ENCODE measurements at places on chromosomes 1 and 21. TPM values are rescaled to one million over a fixed set of nuclear protein-coding genes. Genes with fewer than 3 reads are reported as not detected.

DNA sequence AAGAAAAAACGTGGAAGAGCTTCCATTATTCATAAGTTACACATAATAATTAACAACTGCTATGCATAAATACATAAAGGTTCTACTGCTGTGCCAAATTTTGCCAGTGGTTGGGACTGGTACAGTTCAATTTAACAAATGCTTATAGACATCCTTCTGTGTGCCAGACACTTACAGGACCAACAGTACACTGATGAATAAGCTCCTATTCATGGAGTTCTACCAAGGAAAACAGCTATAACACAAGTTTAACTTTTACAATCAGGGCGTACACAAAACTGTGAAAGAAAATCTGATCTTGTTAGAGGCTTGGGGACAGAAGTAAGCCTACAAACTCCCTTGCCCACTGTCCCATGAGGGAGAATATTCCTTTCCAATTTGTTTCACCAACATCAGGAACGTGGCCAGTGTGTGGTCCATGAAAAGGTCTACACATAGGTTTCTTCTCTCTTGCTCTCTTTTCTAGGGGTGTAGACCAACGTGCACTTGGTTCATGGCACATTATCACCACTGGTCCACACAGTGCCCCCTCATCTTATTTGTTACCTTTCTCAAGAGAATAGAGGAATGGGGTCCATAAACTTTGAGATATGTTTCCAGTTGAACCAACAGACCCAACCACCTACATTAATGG is 10.1 kb downstream of the NRIP1 start:
- no peak for DNase-seq

Gene TINAGL1
- 0.17 TPM for total RNA-seq

GRCh38 chr21:43910460-43910859 is 45.4 kb downstream of the AGPAT3 start:
- no peak for DNase-seq

Gene LORICRIN
- not detected for total RNA-seq

DNA sequence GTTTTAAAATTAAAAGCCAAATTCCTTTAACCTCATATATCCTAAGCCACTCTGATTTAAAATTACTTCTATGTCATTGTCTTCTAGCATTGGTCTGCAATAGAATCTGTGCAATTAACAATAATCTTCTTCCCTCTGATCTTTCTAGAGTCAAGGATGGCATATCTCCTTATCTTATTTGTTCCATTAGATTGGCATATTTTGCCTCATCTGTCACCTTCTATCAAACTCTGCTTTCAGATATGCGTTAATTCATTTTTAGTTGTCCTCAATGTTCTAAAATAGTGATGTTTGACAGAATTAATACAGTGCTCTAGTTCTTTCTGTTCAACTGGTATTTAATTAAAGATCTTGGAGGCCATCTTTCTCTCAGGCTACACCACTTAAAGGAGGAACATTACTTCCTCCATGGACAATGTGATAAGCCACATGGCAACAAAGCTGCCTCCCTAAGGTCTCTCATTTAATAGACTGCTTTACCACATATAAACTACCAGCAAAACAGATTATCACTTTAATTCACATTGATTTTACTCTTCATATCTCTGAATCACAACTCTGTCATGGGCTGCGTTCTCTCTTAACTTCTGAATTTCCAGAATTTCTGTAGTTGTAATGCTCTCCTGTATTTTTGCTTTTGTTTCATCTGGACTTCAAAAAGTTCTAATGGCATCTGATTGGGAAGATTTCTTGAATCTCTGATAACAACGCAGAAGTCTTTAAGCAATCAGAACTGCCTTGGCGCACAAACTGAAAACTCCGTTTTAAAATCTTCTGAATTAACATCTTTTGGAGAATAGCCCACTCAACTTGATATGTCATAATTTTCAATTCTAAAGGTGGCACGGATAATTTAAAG is 2.8 kb downstream of the NRIP1 start:
- DNase-seq = no peak

Gene SERINC2
- 8.6 TPM for total RNA-seq

Gene CYP4B1
- not detected for total RNA-seq

GRCh38 chr1:32066489-32066873 is 6.3 kb upstream of the TMEM39B start:
- peak; percentile 52 for DNase-seq

Measured in OCI-LY7 (cell line).